Progenitor cell of endocrine pancreas (in vitro differentiated cells): ENCODE measurements at places on chromosomes 1 and 21. TPM values are rescaled to one million over a fixed set of nuclear protein-coding genes. Genes with fewer than 3 reads are reported as not detected.

PADI2 gene
- total RNA-seq, result 0.50 and 0.87 TPM in 2 replicates

TRPM2 gene
- 0.16 and 0.17 TPM in 2 replicates for total RNA-seq

PRAMEF26 gene
- total RNA-seq, result not detected in 2 replicates

PPIAL4G gene
- 0.14 TPM in 1 of 2 replicates, not detected in the other for total RNA-seq

GBP5 gene
- not detected in 2 replicates for total RNA-seq

ASPM gene
- 17.1 and 17.5 TPM in 2 replicates for total RNA-seq

CD84 gene
- not detected in 2 replicates for total RNA-seq
